ENCODE measurements at places on chromosomes 5 and 9. TPM values are rescaled to one million over a fixed set of nuclear protein-coding genes. Genes with fewer than 3 reads are reported as not detected.

The IL3 gene
- total RNA-seq = not detected

The STPG3 gene
- total RNA-seq = not detected

The AFAP1L1 gene
- total RNA-seq = 49.8 TPM

The FAM221B gene
- not detected for total RNA-seq

The MUSK gene
- total RNA-seq = 2.3 TPM

The PCDHGB1 gene
- total RNA-seq = 6.0 TPM

The EPB41L4A gene
- total RNA-seq = 33.3 TPM

The LCN15 gene
- not detected for total RNA-seq

The SOX30 gene
- total RNA-seq = 0.06 TPM

The NR6A1 gene
- 1.2 TPM for total RNA-seq

The IFNA4 gene
- total RNA-seq = not detected

The NAIF1 gene
- total RNA-seq = 13.6 TPM

The TENT4A gene
- 31.0 TPM for total RNA-seq

The WDR38 gene
- not detected for total RNA-seq

The ETF1 gene
- 50.7 TPM for total RNA-seq

The FBP2 gene
- total RNA-seq = 26.9 TPM

The NR5A1 gene
- total RNA-seq = 0.12 TPM

The LEAP2 gene
- 5.3 TPM for total RNA-seq

The F12 gene
- 0.29 TPM for total RNA-seq

The DIPK1B gene
- 39.6 TPM for total RNA-seq

The DMRT3 gene
- 0.58 TPM for total RNA-seq

The TCF7 gene
- 4.7 TPM for total RNA-seq

The ARHGEF39 gene
- total RNA-seq = 2.9 TPM

The ADAM19 gene
- 10.9 TPM for total RNA-seq

The GRIA1 gene
- 1.8 TPM for total RNA-seq

The PCDHA10 gene
- 1.2 TPM for total RNA-seq

The PSD2 gene
- 1.1 TPM for total RNA-seq

The BAAT gene
- 0.06 TPM for total RNA-seq

The FAM193B gene
- 50.7 TPM for total RNA-seq

The GABRA6 gene
- not detected for total RNA-seq

Measured in metanephros (tissue), 2 donors.